Naive thymus-derived CD8-positive, alpha-beta T cell (primary cell): ENCODE measurements at places on chromosomes 3 and 15. TPM values are rescaled to one million over a fixed set of nuclear protein-coding genes. Genes with fewer than 3 reads are reported as not detected.

AADACL2 gene
- not detected for polyA plus RNA-seq

ROBO2 gene
- not detected for polyA plus RNA-seq

DNA sequence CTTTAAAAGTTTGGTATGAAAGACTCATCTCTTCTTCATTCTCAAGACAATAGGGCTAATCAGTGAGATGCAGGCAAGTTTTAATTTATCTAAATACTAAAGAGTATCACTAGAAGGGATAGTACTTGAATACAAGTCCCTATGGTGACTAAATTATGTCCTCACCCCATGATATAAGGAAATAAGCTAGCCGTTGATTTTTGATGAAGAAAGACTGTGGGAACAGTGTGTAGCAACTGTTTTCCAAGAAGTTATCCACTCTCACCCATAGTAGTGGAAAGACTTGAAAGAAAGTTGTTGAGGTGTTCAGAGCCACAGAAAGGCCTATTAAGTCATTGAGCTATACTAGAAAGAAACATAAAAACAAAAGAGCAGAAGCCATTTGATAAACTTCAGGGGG is 36.7 kb downstream of the PIK3CA start:
- no peaks in the 10 kb centered on the region for H3K27me3 ChIP-seq
- H3K4me1 ChIP-seq = peaks cover 21% of the 10 kb centered on the region
- peaks cover 2% of the 10 kb centered on the region for H3K36me3 ChIP-seq
- no peak overlapping the region for H3K27ac ChIP-seq
- H3K4me3 ChIP-seq = no peak overlapping the region

SCAP gene
- 38.7 TPM for polyA plus RNA-seq

GRCh38 chr15:40785164-40785563 is 15.4 kb downstream of the C15orf62 start:
- peaks cover 18% of the 10 kb centered on the region for H3K4me1 ChIP-seq
- H3K27ac ChIP-seq = no peak overlapping the region
- H3K36me3 ChIP-seq = peaks cover 11% of the 10 kb centered on the region
- no peak overlapping the region for H3K4me3 ChIP-seq
- DNase-seq = no peak

DNA sequence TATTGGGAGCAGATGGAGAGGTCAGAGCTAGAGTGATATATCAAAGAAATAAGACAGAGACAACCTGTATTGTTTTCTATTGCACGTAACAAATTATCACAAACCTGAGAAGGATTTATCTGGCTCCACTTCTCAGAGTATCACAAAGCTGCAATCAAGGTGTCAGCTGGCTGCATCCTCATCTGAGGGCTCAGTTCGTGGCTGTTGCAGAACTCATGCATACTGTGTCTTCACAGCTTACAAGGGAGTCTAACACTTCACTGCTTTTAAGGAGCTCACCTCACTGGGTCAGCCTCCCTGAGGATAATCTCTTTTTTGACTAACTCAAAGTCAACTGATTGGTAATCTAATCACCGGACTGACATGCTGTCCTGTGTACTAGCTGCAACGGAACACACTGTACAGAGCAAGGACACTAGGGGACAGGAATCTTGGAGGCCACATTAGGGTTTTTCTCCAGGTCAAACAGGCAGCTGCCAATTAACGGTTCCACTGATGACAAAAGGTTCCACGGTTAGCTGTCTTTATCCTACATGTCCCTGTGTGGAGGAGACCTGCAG is 1006.8 kb upstream of the SEMA6D start:
- H3K36me3 ChIP-seq = no peaks in the 10 kb centered on the region
- no peak overlapping the region for H3K27ac ChIP-seq
- DNase-seq = no peak
- no peak overlapping the region for H3K4me3 ChIP-seq
- H3K27me3 ChIP-seq = no peaks in the 10 kb centered on the region

DNA sequence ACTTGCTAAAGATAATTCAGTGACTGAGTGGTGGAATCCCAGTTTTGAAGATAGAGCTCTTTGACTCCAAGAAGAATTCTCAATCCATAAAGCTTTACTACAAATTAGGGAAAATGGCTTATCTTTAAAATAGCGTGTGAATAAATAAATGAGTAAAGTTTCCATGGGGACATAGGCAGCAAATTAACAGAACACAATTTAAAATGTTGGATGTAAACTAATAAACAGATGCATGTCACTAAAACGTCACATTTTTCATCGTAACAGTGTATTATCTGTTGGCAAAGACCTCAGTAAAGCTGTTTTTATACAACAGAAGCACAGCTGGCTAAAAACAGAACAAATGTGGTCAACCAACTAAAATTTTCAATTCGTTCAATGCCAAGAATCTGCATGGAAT is 913.9 kb upstream of the CFAP20DC start:
- no peaks in the 10 kb centered on the region for H3K27me3 ChIP-seq
- H3K27ac ChIP-seq = no peak overlapping the region
